ENCODE measurements at places on chromosomes 12 and 14.

- no peak for DNase-seq
These were observed 19.7 kb downstream of the VDR start for GRCh38 chr12:47885012-47885501.

GRCh38 chr14:25841226-25841625 is 756.6 kb downstream of the NOVA1 start:
- DNase-seq: no peak

DNA sequence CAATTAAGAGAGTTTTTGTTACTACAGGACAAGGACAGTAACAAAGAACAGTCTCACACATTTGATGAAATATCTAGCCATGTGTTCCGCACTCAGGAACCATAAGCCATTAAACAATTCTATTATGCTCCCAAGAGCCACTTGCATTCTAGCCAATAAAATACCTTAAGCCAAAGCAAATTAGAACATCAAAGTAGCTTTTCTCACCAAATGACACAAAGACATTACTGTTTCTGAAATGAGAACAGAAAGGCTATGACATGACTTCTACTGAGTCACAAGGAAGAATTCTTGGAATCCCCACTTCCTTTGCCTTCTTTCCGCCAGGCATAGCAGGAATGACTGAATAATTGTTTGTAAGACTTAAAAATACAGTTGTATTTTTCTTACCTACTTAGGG is 445.8 kb downstream of the ATP23 start:
- no peak for DNase-seq

DNA sequence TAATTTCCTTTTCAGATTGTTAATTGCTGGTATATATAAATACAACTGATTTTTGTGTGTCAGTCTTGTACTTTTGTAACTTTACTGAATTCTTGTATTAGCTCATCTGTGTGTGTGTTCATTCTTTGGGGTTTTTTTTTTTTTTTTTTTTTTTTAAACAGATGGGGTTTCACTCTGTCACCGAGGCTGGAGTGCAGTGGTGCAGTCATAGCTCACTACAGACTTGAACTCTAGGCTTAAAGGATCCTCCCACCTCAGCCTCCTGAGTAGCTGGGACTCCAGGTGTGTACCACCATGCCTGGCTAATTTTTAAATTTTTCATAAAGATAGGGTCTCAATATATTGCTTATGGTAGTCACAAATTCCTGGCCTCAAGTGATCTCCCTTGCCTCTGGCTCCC is 68.0 kb downstream of the WNK1 start:
- no peak for DNase-seq

DNA sequence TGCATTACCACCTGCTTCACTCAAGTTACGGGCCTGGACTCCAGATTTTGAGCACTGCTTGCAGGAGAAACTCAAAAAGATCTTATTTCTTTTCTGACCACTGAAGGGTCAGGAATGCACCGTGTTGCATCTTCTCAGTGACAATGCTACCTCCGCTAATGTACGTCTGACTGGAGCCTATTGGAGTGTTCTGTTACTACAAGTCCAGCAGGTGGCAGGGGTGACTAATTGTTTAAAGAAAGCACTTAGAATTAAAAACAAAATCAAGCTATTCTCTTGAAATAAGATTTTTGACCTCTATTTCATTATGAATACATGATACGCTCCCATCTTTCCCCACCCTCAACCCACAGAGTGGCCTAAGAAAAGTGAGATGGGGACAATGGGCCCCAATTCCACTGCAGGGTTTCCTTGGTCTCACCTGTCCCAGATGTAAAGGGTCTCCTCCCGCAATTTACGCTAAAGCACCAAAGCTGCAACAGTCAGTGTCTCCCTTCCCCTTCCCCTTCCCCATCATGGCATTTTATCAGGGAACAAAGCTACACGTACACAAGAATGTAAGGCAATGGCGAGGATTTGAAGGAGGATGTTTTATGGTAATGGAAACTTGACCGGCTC is 2.2 kb downstream of the TBPL2 start:
- DNase-seq: peak; percentile 42

DNA sequence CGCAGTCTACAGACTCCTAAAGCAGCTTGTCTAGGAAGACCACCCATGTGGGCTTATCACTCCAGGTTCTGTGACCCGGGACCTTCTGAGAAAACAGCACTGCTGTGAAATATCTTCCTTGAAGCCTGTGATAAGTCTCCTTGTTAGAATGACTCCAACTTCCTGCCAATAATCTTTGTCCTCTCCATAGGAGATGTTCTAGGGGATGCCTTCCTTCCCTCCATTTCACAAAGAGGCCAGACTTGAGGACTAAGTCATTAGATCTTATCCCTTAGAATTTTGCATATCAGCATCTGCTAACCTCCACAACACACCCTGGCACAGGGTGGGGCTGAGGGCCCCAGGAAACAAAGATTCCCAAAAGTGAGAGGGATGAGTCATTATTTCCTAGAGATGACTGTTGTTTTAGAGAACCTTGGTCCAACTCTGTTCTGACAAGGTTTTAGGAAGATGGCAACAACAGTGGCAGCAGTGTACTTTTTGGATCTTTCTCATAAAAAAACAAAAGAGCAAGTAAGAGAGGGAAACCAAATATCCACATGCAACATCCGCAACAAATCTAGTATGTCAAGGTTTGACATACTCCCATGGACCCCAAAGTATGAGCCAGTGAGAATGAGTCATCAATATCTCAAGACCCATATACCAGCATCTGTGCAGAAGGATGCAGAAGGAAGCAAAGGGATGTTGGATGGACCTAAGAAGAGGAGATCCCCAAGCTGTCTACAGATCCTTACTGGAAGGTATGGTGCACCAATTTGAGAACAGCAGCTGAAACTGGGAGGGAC is 6.0 kb downstream of the LTB4R start:
- DNase-seq: no peak

DNA sequence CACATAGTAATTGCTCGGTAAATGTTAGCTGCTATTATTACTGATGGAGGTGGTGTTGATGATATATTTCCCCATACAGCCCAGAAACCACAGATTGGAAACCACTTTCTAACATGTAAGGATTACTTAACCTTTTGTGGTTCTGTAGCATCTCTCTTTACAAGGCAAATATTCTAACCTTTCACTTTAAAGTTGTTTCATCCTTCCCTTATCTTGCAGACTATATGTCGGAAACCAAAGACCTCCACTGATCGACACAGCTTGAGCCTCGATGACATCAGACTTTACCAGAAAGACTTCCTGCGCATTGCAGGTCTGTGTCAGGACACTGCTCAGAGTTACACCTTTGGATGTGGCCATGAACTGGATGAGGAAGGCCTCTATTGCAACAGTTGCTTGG is 75.8 kb downstream of the FRMD6 start:
- DNase-seq: no peak

DNA sequence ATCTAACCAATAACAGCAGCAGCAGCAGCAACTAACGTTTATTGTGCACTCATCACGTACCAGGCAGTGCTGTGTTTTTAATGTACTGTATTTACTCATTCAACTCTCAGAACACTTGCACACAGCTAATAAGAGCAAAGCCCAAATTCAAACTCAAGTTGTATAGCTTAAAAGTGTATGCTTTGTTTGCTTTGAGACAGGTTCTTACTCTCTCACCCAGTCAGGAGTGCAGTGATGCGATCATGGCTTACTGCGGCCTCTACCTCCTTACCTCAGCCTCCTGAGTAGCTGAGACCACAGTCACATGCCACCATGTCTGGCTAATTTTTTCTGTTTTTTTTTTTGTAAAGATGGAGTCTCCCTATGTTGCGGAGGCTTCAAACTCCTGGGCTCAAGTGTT is 105.4 kb downstream of the PAPLN start:
- DNase-seq: no peak

GRCh38 chr12:22163594-22163993 is 117.6 kb downstream of the CMAS start:
- no peak for DNase-seq

GRCh38 chr14:102095871-102096568 is 9.2 kb upstream of the HSP90AA1 start:
- peak; percentile 43 for DNase-seq

GRCh38 chr12:76717314-76717713 is 46.6 kb upstream of the ZDHHC17 start:
- no peak for DNase-seq

- DNase-seq: peak; percentile 9
These were observed 279.0 kb downstream of the SLC16A7 start for GRCh38 chr12:59874781-59875180.

DNA sequence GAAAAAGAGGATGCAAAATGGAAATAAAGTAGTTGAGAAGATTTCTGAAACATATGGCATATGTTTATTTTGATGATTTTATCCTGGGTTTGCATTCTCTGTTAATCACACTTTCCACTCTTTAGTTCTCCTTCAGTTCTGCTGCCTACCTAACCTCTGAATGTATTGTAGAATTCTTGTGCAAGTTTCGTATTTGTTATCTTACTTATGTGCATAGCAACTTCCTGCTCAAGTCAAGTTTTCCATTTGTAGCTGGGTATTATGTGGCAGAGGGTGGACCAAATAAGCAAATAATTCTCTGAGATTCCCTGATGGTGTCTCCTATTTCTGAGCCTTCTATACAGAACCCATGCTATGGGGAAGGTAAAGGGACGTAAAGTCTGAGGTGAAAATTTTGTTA is 381.6 kb downstream of the FOXG1 start:
- DNase-seq: no peak

- DNase-seq: no peak
These were observed 7.7 kb upstream of the PLEKHG7 start for GRCh38 chr12:92695056-92695455.

GRCh38 chr14:94568186-94568585 is 6.9 kb downstream of the SERPINA4 start:
- DNase-seq: no peak

DNA sequence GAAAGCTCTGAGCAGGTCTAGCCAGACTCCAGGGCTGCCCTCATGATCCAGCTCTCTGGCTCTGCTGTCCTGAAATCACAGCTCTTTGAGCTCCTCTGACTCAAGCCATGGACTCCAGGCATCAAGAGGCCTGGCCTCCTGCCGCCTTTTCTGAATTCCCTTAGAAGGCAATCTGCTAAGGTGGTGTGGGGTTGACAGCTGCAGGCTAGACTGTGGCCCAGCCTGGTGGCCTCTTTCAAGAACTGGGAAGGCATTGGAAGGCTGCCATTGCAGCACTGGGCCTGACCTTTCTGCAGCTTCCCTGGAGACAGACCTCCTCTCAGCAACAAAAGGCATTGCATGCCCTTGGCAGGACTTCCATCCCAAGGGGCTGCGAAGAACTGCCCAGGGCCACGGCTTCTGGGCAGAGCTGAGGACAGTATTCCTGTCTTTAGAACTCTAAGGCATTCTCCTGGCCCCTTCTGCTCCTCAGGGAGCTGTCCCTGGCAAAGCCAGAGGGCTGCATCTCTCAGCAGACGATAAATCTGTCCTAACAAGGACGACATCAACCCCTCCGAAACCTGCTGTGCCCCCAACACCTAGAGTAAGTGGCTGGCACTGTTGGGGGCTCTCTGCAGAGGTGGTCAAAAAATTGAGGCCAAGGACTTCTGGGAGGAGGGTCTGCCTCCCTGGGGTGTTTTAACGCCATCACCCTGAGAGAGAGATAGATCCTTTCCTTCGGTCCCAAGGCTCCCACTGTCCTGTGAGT is 115.6 kb downstream of the RBM19 start:
- no peak for DNase-seq

DNA sequence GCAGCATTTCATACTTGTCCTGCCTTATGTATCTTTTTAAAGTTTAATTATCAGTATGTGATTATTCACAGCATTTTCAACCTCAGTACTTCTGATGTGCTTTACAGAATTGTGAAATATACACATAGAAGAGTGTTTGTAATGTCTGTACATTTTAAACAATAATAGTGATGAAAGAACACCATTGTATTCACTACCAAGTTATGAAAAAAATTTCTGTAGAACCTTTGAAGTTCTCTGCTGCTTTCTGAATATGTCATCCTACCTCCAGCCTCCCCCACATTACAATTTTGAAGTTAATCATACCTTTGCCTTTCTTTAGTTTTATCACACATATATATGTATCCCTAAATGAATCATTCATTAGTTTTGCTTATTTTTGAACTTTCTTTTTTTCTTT is 24.8 kb downstream of the FRMD6 start:
- DNase-seq: no peak

- DNase-seq: no peak
These were observed 30.7 kb downstream of the TMEM63C start for GRCh38 chr14:77212097-77212870.

DNA sequence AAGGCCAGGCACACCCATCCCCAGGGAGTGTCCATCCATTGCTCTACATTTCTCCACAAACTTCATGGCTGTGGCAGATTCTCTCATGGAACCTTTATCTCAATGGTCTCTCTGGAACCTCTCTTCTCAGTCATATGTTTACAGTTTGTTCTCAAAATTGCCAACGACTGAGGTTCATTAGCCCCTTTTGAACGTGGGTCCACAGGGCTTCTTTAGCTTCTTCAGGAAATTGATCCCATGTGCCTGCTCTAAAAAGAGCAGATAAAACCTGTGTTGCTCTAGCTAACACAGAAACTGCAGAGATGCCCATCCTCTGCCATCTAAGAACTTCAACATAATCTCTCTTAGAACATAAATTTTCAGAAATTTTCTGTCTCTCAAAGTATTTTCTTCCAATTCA is at the start of gene OR6C4:
TSS of gene OR6C4 (plus strand) at position 301 of the 400 bp plus-strand sequence. CDS start 1,625 bp downstream, outside the sequence.
- DNase-seq: no peak

DNA sequence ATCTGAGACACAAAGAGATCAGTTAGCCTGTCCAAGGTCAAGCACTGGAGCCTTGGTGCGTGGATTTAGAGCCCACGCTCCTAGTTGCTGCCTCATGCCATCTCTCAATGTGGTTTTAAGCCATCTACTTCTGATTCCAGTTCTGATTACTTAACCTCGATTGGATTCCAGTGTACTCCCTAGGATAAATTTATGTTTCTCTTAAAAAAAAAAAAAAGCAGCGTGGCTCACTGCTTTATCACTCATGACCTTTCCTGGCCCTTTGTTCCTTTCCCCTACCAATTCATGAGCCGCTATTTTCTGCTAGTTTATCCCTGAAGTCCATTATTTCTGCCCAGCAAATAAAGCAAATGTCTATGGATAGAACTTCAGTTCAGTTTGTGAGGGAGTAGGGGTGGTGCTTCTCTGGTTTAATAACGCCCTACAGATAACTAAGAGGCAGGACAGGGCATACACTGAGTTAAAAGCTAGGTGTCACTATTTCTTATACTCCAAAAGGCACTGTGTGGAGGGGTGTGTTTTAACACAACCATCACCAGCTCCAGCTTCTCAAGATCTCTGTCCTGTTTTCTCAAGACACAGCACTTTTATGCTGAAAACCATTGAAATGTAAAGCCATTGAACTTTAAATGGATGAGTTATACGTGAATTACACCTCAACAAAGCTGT is 9.8 kb upstream of the PARP11 start:
- DNase-seq: peak; percentile 63

- DNase-seq: no peak
These were observed 559.9 kb downstream of the C12orf50 start for GRCh38 chr12:87469295-87469694.

- no peak for DNase-seq
These were observed 15.4 kb upstream of the PIWIL1 start for GRCh38 chr12:130322263-130322662.
